Umbilical cord (tissue), 2 donors: ENCODE measurements at places on chromosomes 5 and 9.
A peak's percentile ranks its signal among the peaks of the same experiment; 100 is the strongest.

GRCh38 chr5:18465833-18466681 lies 831.8 kb downstream of the TAF11L14 start:
- DNase-seq, result peak; percentile 69

DNA sequence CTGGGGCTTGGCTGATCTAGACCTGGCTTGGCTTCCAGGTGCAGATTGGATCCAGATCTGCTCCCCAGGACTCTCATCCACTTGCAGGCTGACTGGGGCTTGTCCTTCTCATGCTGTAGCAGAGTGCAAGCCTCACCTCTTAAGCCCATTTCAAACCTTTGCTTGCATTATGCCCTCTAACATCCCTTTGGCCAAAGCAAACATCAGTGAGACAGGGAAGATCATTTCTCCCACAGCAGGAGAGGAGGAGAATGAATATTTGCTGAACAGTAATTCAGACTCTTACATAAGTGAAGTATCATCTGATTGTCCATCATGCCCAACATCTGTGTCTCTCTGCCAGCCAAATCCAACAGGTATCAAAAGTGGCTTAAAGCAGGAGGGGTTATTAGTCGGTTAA lies 194.9 kb downstream of the C9orf152 start:
- DNase-seq, result no peak

GRCh38 chr5:154206311-154206710 lies 15.8 kb downstream of the GALNT10 start:
- peak; percentile 53 for DNase-seq

DNA sequence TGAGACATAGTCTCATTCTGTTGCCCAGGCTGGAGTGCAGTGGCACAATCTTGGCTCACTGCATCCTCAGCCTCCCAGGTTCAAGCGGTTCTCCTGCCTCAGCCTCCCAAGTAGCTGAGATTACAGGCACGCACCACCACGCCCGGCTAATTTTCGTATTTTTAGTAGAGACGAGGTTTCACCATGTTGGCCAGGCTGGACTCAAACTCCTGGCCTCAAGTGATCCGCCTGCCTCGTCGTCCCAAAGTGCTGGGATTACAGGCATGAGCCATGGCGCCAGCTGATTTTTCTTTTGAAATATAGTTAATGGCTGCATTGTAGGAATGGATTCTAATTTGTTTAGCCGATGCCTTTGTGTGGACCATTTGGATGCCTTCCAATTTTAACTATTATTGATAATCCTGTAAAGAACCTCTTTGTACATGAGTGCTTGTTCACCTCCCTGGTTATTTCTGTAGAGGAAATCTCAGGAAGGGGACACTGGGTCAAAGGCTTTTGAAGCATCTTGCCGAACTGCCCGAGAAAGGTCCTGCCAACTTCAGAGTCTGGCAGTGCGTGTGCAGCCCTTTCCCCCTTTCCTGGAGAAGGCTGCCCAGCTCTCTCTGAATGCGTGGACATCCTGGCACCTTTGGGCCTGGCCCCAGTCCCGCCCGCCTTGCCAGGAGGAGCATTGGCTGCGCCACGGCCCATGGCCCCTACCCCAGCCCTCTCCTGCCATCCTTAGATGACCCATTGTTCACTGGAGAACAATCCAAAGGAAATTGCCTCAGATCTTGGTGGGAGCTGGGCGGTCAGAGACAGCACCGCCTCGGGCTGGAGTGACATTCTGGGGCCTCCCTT lies 8.9 kb upstream of the NUP214 start:
- no peak for DNase-seq

DNA sequence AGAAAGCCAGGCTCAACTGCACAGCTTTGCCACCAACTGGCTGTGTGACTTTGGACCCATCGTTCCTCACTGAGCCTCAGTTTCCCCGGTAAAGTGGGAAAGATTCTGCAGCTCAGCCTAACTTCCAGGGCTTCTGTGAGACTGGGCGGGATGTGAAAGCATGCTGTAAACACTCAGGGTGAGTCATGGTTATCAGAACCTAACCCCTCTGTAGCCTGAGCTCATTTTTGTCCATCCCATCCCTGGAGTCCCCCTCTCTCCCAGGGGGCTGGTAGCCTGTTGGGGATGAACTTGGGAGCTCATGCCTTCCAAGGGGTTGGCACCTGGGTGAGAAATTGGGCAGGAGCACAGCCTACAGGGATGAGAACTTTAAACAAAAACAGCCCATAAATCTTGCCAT lies 2.3 kb downstream of the CCDC69 start:
- DNase-seq, result no peak

DNA sequence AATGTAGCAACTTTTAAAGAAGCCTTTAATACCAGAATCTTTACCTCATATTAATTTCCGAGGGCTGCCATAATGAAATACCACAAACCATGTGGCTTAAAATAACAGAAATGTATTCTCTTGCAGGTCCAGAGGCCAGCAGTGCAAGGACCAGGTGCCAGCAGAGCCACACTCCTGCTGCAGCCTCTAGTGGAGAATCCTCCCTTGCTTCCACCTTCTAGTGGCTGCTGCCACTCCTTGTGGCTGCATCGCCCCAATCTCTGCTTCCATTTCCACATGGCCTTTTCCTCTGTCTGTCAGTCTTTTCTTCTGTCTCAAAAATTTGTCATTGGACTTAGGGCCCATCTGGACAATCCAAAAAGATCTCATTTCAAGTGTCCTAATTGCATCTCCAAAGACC lies 401.5 kb downstream of the EFNA5 start:
- DNase-seq, result no peak

- DNase-seq, result no peak
These were observed 10.5 kb upstream of the NACC2 start for GRCh38 chr9:136105398-136106135.

DNA sequence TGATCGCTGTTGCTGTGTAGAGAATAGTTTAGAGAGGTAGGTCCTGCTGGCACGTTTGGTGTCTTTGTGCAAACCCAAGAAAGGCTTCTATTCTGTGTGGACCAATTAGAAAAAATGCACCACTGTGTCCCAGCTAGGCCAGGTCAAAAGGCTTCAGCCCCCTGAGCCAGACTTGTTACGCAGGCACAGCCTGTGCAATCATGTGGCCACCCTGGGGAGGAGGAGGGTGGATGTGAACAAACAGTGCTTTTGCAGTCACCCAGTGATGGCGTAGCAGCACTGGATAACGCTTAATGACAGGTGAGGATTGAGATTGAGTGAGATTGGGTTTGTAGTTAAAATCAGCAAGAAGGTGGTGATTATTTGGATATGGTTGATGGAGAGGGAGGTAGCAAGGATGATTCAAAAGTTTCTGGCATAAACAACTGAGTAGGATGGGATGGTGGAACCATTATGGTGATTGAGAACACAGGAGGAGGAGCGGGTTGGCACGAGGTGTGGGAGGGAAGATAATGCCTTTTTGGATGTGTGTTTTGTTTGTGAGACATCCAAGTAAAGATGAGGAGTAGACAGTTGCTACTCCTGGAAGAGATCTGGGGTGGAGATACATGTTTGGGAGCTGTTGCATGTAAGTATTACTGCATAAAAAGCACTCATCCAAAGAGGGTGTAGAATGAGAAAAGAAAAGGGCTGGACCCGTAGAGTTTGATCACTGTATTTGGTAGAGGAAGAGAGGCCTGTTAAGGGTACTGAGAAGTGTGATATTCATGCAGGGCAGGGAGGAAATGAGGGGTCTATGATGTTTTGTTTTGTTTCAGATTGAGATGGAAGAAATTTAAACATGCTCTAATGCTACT lies 6.7 kb downstream of the GCNT1 start:
- no peak for DNase-seq

DNA sequence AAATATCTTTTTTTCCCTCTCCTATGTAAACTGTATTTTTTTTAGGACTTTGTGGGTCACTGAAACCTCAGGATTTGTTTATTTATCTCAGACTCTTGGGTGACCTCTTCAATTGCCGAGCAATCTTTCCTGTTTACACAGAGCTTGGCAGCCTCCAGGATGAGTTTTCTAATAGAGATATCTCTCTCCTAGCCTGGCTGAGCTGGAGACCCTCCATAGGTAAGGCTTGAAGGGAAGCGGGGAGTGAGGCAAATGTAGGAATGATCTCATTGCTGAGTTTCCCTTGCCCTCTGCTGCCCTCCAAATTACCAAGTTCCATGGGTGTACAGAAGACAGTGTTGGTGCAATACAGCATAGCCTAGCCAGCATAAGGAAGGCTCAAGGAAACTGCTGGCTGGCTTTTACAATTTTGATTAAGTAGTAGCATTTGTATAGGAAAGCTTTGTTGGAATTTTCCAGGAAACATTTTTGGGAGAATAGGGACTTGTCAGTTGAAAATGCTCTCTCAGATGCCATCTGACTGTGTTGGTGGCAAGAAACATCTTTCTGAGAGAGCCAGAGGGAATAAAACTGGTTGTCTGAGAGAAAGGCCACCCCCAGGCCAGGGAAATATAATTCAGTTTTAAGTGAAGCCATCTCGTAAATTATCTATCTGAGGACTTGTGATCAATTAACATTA lies 116.0 kb downstream of the NMUR2 start:
- no peak for DNase-seq

- DNase-seq, result peak; percentile 61
These were observed 121.2 kb downstream of the CEMIP2 start for GRCh38 chr9:71647094-71647591.
